Amygdala (tissue), 56 donors: ENCODE measurements at places on chromosomes 16 and 17.

GRCh38 chr16:1042049-1042744 is 30.4 kb upstream of the SSTR5 start:
- no peak for DNase-seq

DNA sequence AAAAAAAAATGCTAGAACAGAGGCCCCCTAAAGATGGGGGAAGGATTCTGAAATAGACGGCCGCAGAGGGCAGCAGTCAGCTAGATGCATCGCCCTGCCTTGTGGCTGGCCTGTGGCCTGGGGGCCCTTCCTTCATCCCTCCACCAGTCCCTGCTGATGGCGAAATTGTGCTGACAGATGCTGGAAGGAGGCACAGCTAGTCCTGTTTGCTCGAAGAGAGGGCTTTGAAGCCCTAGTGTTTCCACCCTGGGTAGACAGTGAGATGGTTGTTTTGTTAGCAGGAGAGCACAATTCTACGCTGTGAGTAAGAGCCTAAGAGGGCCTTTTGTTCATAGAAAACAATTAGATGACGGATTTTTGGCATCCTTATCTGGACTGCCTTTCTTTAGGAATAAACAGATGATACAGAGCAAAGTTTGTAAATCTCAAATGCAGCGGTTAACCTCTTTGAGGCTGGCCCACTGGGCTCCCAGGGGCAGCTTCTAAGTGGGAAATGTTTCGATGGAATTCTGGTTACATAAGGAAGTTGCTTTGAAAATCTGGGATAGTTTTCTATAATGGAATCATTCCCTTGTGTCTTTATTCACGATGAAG is 23.0 kb downstream of the VPS35L start:
- DNase-seq, result peak; percentile 71

GRCh38 chr16:57826706-57827625 is 24.7 kb upstream of the KIFC3 start:
- no peak for DNase-seq

GRCh38 chr17:4945176-4945943 is 3.0 kb downstream of the PFN1 start:
- no peak for DNase-seq

GRCh38 chr17:81033535-81034167 is 1.3 kb upstream of the BAIAP2 start:
- DNase-seq, result no peak
